ENCODE measurements at places on chromosomes 12 and 14.

GRCh38 chr14:71341156-71341555 lies 433.9 kb downstream of the PCNX1 start:
- DNase-seq: no peak
- peaks cover 14% of the 10 kb centered on the region for H3K4me1 ChIP-seq
- H3K4me3 ChIP-seq: no peak overlapping the region
- no peaks in the 10 kb centered on the region for H3K27me3 ChIP-seq
- H3K36me3 ChIP-seq: peaks cover 11% of the 10 kb centered on the region

DNA sequence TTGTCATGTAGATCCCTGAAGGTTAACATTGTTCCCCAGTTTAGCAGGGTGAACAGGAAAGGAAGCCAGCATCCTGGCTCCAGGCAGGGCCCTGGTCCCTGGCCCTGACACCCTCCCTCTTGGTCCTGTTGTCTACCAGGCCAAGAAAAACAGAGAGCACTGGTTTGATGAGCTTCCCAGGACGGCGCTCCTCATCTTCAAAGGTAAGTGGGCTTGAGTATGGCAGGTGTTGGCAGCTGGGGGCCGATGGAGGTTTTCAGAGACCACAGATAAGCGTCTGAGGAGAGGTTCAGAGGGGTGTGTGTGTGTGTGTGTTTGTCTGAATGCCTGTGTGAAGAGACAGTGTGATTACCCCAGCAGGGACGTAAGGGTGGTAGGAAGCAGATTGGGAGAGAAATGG lies 56.3 kb downstream of the SLC8B1 start:
- H3K4me3 ChIP-seq: no peak overlapping the region
- H3K27me3 ChIP-seq: no peaks in the 10 kb centered on the region
- DNase-seq: no peak
- peaks cover 16% of the 10 kb centered on the region for H3K36me3 ChIP-seq
- no peak overlapping the region for H3K27ac ChIP-seq

GRCh38 chr12:15497671-15498292 lies 175.5 kb downstream of the PTPRO start:
- peaks cover 3% of the 10 kb centered on the region for H3K4me1 ChIP-seq
- H3K27me3 ChIP-seq: peaks cover 6% of the 10 kb centered on the region
- H3K27ac ChIP-seq: no peak overlapping the region
- H3K36me3 ChIP-seq: no peaks in the 10 kb centered on the region
- no peak overlapping the region for H3K4me3 ChIP-seq

GRCh38 chr12:51744235-51744634 lies 104.3 kb downstream of the FIGNL2 start:
- DNase-seq: no peak
- H3K27ac ChIP-seq: no peak overlapping the region
- peaks cover 4% of the 10 kb centered on the region for H3K36me3 ChIP-seq
